Choroid plexus epithelial cell (primary cell): ENCODE measurements at places on chromosomes 2 and 18.

- no peak for DNase-seq
Observed at GRCh38 chr18:4823091-4823490, 368.0 kb upstream of the DLGAP1 start.

GRCh38 chr2:215835657-215836056 is 177.7 kb downstream of the MREG start:
- no peak for DNase-seq

DNA sequence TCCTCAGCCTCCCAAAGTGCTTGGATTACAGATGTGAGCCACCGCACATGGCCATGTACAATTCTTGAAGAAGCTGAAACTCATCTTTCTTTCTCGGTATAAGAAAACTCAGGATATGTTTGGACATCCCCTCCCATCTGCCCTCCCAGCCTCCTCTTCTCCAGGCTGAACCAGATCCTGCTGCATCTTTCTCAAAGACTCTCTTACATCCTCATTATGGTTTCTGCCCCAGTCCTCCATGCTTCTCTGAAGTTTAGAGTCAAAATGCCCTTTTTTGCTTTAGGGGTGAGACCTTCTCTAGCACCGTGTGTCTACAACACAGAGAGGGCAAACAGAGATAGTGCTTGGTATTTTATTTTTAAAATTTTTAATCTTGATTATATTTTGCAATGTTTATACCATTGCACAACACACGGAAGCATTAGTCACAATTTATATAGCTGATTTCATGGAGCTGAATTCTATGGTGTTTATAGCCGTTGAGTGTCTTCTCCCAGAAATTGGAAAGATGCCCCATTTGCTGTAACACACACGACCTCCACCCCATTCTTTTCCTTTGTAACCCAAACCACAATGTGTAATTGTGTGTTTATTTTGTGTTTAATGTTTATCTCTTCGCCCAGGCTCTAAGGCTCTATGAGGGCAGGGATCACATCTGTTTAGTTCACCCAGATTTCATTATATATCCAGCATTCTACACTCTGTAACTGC is 206.0 kb upstream of the TNP1 start:
- peak; percentile 98 for DNase-seq

- DNase-seq, result no peak
Observed at GRCh38 chr2:72936660-72937355, 19.5 kb downstream of the EMX1 start.

DNA sequence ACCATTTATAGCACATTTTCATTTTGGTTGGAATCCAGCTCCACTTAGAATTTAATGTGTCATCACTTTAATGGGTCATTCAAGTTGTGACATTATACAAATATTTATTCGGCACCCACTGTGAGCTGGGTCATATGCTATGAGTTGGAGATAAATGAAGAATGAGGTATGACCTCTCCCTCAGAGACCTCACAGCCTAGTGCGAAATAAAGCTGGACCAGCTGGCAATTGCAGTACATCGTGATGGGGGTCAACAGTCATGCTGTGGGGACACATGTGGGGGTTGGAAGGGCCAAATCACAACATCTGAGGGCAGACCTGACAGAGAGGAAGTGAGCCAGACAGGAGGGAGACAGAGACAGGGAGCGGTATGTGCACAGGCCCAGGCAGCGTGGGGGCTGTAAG is 175.4 kb downstream of the MAIP1 start:
- DNase-seq, result peak; percentile 88

DNA sequence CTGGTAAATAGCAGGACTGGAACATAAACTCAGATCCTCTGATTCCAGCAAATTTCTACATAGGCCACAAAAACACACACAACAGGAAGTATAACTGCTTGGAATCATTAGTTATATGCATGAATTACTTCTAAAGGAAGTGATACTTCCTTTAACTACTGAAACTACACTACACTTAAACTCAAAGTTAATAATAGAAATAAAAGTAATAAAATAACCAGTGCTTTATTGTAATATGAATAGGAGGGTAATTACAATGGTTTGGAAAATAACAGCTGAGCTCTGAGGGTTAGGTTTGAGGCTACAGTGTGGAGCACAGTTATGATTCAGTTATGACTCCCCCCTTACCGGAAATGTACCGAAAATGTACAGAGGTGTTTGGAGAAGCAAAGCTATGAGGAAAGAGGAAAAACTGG is 18.5 kb upstream of the POLI start:
- DNase-seq, result no peak

GRCh38 chr2:8548619-8549150 is 133.2 kb upstream of the ID2 start:
- no peak for DNase-seq

- DNase-seq, result peak; percentile 83
Observed at GRCh38 chr18:77068321-77069312, 64.0 kb downstream of the MBP start.

- no peak for DNase-seq
Observed at GRCh38 chr2:128601298-128602037, 282.8 kb upstream of the HS6ST1 start.

DNA sequence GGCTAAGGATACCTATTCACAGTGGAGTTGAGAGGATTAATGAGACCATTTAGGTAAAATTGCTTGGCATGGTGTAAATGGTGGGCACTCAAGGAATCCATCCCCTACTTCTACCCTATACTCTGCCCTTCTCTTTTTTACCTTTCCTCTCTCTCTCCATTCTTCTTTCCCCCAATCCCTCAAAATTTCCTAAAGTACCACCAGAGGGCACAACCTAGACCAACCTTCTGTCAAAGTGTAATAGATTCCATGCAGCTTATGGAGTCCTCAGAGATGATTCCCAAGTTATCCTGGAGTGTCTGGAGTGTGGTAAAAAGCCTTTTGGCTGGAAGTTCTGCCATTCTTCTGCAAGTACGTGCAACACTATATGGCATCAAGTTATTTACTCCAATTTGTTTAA is 33.0 kb upstream of the CCDC195 start:
- no peak for DNase-seq

DNA sequence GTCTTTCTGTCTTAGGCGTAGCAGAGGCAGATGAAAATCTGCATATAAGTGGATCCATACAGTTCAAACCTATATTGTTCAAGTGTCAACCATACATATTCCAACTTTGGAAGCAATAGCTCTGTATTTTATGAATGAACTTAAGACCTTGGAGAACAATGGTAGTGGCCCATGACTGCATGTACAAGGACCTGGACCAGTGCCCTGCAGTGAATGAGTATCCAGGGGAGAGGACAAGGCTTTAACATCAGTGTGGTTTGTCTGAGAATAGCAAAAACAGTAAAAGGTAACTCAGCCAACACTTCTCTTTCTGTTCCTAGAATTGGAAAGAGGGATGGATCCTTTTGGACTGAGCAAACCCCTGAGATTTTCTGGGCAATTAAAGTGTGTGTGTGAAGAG is 230.8 kb upstream of the LINC00305 start:
- DNase-seq, result no peak

- DNase-seq, result no peak
Observed at GRCh38 chr2:210162466-210163124, 8.6 kb downstream of the KANSL1L start.

GRCh38 chr2:24429197-24430074 is 61.6 kb upstream of the NCOA1 start:
- DNase-seq, result no peak

- DNase-seq, result no peak
Observed at GRCh38 chr2:25497229-25497917, 155.6 kb upstream of the DNMT3A start.

DNA sequence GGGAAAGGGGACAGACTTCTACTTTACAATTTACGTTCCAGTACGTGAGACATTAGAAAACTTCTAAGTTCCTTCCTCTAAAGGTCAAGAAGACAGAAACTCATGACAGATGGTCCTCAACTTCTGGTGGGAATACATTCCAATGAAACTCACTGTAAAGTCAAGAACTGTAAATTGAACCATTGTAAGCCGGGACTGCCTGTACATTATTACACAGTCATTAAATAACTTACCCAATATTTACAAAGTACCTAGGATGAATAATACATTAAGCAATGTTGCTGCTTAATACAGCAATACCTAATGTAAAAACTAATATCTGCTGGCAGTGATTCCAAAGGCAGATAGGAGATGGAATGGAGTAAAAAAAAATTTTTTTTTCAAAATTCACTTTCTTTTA is 51.9 kb downstream of the CDH2 start:
- peak; percentile 40 for DNase-seq

DNA sequence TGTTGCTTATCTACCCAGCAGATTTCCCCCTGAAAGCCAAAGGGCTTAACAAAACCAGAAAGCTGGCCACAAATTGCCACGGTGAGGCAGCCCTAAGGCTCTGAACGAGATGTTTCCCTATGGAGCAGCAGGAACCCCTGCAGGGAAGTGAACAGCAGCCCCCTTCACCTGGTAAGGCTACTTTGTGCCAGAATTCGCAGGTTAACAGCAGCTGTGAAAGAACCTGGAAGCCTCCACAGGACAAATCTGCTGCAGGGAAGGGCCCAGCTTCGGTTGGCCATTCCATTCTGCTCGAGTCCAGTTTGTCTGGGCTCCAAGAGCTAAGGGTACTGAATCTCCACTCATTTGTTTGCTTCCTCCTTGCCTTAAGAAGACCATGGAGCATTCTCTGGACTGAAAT is 175.3 kb downstream of the PDE11A start:
- DNase-seq, result no peak

- DNase-seq, result no peak
Observed at GRCh38 chr2:2716771-2717170, 385.7 kb upstream of the MYT1L start.

- DNase-seq, result no peak
Observed at GRCh38 chr2:112488201-112488600, 6.2 kb downstream of the TTL start.
